ENCODE measurements at places on chromosomes 3 and 15. TPM values are rescaled to one million over a fixed set of nuclear protein-coding genes. Genes with fewer than 3 reads are reported as not detected.
A peak's percentile ranks its signal among the peaks of the same experiment; 100 is the strongest.

Gene AKAP13
- 1,115 TPM for total RNA-seq

Gene MESD
- total RNA-seq, result 26.4 TPM

Gene EPHB1
- total RNA-seq, result 6.3 TPM

DNA sequence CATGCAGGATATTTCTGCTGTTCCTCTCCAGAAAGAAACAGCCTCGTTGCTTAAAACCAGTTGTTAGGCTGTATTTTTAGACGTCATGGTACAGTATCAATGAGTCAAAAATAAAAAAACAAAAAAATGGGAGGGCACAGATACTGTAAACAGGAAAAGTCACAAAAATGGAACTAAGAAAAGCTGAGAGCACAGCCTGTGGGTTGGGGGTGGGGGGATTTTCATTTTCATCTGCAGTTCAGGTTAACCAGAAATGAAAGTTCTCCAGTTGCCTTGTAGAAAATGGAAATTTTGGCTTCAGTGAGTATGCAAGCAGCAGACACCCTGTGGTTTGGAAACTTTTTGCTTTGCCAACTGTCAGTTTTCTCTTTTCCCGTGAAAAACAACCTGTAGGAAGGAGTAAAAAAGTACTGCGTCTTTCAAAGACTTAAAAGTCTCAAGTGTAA, 59.0 kb downstream of the FRMD4B start:
- no peaks in the 10 kb centered on the region for H3K36me3 ChIP-seq
- no peak overlapping the region for H3K27ac ChIP-seq
- no peaks in the 10 kb centered on the region for H3K27me3 ChIP-seq
- DNase-seq, result no peak
- H3K4me3 ChIP-seq, result no peak overlapping the region

- H3K27me3 ChIP-seq, result no peaks in the 10 kb centered on the region
- H3K27ac ChIP-seq, result no peak overlapping the region
- DNase-seq, result no peak
- peaks cover 25% of the 10 kb centered on the region for H3K4me1 ChIP-seq
- no peak overlapping the region for H3K4me3 ChIP-seq
- H3K36me3 ChIP-seq, result peaks cover 3% of the 10 kb centered on the region
These were observed 2.9 kb downstream of the MYD88 start for GRCh38 chr3:38141173-38141951.

Gene IL20RB
- 1.3 TPM for total RNA-seq

DNA sequence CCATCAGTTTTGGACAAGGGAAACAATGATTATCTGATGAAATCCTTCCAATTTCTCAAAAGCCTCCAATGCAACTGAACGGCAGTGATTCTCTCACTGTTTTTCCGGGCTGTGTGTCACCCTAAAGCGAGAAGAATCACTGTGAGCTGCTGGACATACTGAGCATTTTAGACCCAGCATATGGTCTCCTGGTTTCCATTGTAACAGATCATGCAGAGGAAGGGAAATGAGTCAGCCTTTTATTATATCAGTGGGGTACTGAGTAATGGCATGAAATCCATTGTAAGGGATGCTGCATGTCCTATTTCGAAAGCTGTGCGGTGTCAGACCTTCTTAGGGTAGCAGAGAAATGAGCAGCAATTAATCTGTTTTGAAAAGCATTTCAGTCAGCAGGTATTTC, 287.1 kb downstream of the IL5RA start:
- no peak for DNase-seq
- no peaks in the 10 kb centered on the region for H3K4me1 ChIP-seq
- no peak overlapping the region for H3K27ac ChIP-seq
- no peaks in the 10 kb centered on the region for H3K27me3 ChIP-seq

Gene DLL4
- total RNA-seq, result 17.9 TPM

- no peak overlapping the region for H3K4me3 ChIP-seq
- H3K27me3 ChIP-seq, result no peaks in the 10 kb centered on the region
- peak; percentile 57 for DNase-seq
- H3K27ac ChIP-seq, result no peak overlapping the region
- H3K4me1 ChIP-seq, result no peaks in the 10 kb centered on the region
These were observed 187.1 kb upstream of the DNAJC19 start for GRCh38 chr3:181176601-181177000.

Gene RETNLB
- total RNA-seq, result not detected

GRCh38 chr15:70361891-70362290, 264.2 kb upstream of the TLE3 start:
- H3K27ac ChIP-seq, result no peak overlapping the region
- H3K4me3 ChIP-seq, result no peak overlapping the region
- no peaks in the 10 kb centered on the region for H3K36me3 ChIP-seq
- no peaks in the 10 kb centered on the region for H3K27me3 ChIP-seq

DNA sequence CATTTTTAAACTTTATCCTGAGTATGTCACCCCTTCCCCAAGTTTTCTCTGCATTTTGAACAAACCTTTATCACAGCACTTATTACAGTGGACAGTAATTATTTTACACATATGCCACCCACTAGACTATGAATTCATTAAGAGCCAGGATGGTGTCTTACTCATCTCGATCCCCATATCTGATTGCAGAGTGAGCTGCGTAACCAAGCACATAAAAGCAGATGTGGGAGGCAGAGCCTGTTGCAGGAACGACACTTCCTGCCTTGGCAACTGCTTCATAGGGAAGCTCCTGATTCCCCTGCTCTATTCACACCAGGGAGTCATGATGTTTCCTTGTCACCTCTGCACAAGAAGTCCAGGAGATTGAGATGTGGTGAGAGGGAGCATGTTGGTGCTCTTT, 91.1 kb downstream of the MINAR1 start:
- no peak overlapping the region for H3K27ac ChIP-seq
- no peaks in the 10 kb centered on the region for H3K4me1 ChIP-seq
- no peak overlapping the region for H3K4me3 ChIP-seq

- no peak for DNase-seq
- no peaks in the 10 kb centered on the region for H3K36me3 ChIP-seq
- H3K4me3 ChIP-seq, result no peak overlapping the region
- H3K27me3 ChIP-seq, result no peaks in the 10 kb centered on the region
- no peak overlapping the region for H3K27ac ChIP-seq
These were observed 1.7 kb downstream of the TM4SF19 start for GRCh38 chr3:196336319-196337145.

Gene ANKRD63
- not detected for total RNA-seq

DNA sequence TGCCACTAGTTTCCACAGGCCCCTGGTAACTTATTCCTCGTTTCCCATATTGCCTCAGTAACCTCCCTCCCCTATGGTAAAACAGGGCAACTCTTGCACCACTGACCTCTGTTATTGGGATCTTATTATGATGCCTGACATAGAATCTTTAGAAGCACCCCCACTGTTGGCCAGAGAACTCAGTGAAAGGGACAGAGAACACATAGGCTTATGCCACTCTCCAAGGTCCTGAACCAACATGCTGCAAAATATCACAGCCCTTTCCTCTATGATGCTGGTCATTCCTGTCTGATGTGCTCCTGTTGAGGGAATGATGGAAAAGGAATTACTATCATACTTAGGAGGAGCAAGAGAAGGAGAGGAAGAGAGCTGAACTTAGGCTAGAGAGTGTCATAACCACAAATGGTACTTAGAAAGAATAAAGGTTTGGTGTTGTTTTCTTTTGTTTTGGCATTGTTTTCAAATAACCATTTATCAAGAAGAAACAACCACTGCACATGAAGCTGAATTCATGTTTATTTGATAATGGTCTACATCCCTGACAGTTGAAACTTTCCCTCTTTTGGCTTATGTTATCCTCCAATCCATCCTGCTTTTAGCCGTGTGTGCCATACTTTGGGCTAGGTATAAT, 330.2 kb downstream of the EPHB1 start:
- H3K36me3 ChIP-seq, result no peaks in the 10 kb centered on the region
- H3K27ac ChIP-seq, result no peak overlapping the region
- H3K4me3 ChIP-seq, result no peak overlapping the region
- peak; percentile 23 for DNase-seq

- no peaks in the 10 kb centered on the region for H3K4me1 ChIP-seq
- no peaks in the 10 kb centered on the region for H3K36me3 ChIP-seq
- no peaks in the 10 kb centered on the region for H3K27me3 ChIP-seq
These were observed 442.3 kb upstream of the TPRG1 start for GRCh38 chr3:188729422-188729821.

Gene UBAP1L
- 4.7 TPM for total RNA-seq

- peak; percentile 48 for DNase-seq
- no peak overlapping the region for H3K4me3 ChIP-seq
- no peaks in the 10 kb centered on the region for H3K4me1 ChIP-seq
- H3K27ac ChIP-seq, result no peak overlapping the region
These were observed 934.0 kb downstream of the VGLL3 start for GRCh38 chr3:86056962-86057361.

DNA sequence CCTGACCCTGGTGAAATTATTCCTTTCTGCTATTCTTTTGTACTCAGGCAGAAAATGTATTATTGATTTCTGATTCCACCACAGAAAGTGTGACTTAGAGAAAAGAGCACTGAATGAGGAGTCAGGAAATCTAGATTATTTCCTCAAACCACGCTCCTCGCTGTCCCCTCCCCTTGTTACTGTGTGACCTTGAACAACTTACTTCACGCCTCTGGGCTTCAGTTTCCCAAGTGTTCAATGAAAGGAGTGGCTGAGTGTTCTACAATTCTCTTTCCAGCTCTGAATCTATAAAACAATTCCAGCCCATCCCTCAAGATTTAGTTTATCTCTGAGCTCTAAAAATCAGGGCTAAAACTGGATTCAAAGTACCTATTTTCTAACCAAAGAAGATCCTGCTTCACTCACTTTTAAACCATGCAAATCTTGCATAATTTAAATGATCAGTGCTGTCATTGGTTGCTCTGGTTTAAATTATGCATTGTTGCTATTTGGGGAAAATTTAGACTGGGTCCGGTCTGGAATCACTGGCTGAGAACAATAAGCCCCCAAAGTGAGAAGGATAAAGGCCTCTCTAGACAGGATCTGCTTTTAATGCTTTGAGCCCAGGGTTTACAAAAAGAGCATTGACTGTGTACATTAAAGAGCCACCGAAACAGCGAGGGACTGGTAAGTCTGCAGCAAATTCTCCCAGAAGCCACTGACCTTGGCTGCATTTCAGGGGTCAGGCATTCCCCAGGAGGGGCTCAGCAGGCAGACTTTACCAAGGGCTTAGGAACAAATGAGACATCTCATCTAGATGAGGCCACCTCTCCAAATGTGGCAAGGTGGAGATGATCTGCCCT, 3.2 kb downstream of the TNIK start:
- peaks cover 30% of the 10 kb centered on the region for H3K4me1 ChIP-seq
- H3K36me3 ChIP-seq, result no peaks in the 10 kb centered on the region
- peak overlapping the region; percentile 22 for H3K27ac ChIP-seq
- DNase-seq, result peak; percentile 17
- no peak overlapping the region for H3K4me3 ChIP-seq

GRCh38 chr15:62138124-62138523, 27.0 kb downstream of the C2CD4B start:
- no peak overlapping the region for H3K4me3 ChIP-seq
- peaks cover 6% of the 10 kb centered on the region for H3K4me1 ChIP-seq
- no peaks in the 10 kb centered on the region for H3K27me3 ChIP-seq
- DNase-seq, result no peak
- H3K27ac ChIP-seq, result no peak overlapping the region

Gene CLDN18
- 114 TPM for total RNA-seq

DNA sequence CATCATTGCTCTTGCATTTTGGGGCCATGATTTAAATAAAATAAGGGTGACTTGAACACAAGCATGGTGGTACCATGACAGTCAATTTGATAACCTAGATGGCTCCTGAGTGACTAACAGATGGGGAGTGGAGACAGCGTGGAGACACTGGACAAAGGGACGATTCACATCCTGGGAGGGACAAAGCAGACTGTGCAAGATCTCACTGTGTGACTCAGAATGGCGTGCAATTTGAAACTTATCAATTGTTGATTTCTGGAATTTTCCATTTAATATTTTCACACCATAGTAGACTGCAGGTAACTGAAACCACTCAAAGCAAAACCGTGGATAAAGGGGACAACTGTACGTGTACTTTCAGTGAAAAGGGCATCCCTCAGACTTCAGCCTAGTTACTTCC, 25.5 kb downstream of the MCCC1 start:
- no peaks in the 10 kb centered on the region for H3K27me3 ChIP-seq
- DNase-seq, result no peak
- no peak overlapping the region for H3K4me3 ChIP-seq
- H3K4me1 ChIP-seq, result no peaks in the 10 kb centered on the region
- no peak overlapping the region for H3K27ac ChIP-seq

GRCh38 chr15:31403096-31403495, 76.5 kb downstream of the KLF13 start:
- no peaks in the 10 kb centered on the region for H3K36me3 ChIP-seq
- H3K4me1 ChIP-seq, result no peaks in the 10 kb centered on the region
- no peaks in the 10 kb centered on the region for H3K27me3 ChIP-seq
- H3K27ac ChIP-seq, result peak overlapping the region; percentile 58
- no peak overlapping the region for H3K4me3 ChIP-seq

GRCh38 chr3:47594792-47595191, 16.1 kb upstream of the CSPG5 start:
- peaks cover 5% of the 10 kb centered on the region for H3K36me3 ChIP-seq
- peaks cover 6% of the 10 kb centered on the region for H3K4me1 ChIP-seq
- H3K27me3 ChIP-seq, result no peaks in the 10 kb centered on the region
- H3K4me3 ChIP-seq, result no peak overlapping the region
- no peak for DNase-seq

- H3K36me3 ChIP-seq, result no peaks in the 10 kb centered on the region
- H3K4me3 ChIP-seq, result no peak overlapping the region
- H3K27ac ChIP-seq, result no peak overlapping the region
- H3K27me3 ChIP-seq, result no peaks in the 10 kb centered on the region
- DNase-seq, result no peak
These were observed 120.3 kb upstream of the TJP1 start for GRCh38 chr15:29942548-29942947.

- no peak for DNase-seq
- no peaks in the 10 kb centered on the region for H3K27me3 ChIP-seq
- no peaks in the 10 kb centered on the region for H3K4me1 ChIP-seq
- H3K36me3 ChIP-seq, result no peaks in the 10 kb centered on the region
- H3K4me3 ChIP-seq, result no peak overlapping the region
These were observed 87.9 kb downstream of the CHST2 start for GRCh38 chr3:143207338-143207961.

DNA sequence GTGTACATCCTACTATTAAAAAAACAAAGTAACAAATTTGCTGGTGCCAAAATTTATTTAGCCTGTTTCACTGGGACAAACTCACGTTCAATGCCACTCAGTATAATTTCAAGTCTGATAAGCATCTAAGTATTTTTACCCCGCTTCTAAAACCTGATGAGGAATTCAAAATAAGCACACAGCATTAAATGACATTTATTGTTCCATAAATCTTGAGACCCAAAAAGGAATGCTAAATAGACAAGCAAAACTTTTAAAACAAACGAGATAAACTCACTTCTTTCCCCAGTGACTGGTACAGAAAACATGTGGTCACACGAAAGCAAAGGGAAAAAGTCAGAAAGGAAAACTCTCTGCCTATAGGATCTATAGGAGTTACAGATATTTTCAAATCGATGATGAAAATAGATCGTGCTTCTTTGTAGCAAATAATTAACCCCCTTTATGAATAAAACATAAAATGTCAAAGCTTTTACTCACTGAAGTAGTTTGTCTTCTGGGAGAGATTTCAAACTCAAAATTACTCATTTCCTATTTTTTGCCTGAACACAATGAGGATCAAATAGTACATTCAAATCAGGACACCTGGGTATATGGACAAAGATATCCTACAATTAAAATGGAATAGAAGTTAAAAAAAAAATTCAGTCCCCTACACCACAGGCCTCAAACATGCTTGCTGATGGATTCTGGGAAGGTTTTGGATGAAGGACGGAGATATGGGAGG, 51.7 kb downstream of the UBP1 start:
- H3K4me3 ChIP-seq, result no peak overlapping the region
- H3K27me3 ChIP-seq, result no peaks in the 10 kb centered on the region
- peaks cover 19% of the 10 kb centered on the region for H3K36me3 ChIP-seq
- peaks cover 5% of the 10 kb centered on the region for H3K4me1 ChIP-seq
- H3K27ac ChIP-seq, result no peak overlapping the region
- DNase-seq, result no peak

Gene SMCO1
- not detected for total RNA-seq

Gene CACNA2D2
- 35.8 TPM for total RNA-seq

Gene HTR3E
- not detected for total RNA-seq

Gene GSK3B
- 43.4 TPM for total RNA-seq

All from lung (tissue), 17 donors.